ENCODE measurements at places on chromosomes 6 and 20. TPM values are rescaled to one million over a fixed set of nuclear protein-coding genes. Genes with fewer than 3 reads are reported as not detected.

BANF2 gene
- not detected for polyA plus RNA-seq

CTCFL gene
- 0.01 TPM for polyA plus RNA-seq

DNA sequence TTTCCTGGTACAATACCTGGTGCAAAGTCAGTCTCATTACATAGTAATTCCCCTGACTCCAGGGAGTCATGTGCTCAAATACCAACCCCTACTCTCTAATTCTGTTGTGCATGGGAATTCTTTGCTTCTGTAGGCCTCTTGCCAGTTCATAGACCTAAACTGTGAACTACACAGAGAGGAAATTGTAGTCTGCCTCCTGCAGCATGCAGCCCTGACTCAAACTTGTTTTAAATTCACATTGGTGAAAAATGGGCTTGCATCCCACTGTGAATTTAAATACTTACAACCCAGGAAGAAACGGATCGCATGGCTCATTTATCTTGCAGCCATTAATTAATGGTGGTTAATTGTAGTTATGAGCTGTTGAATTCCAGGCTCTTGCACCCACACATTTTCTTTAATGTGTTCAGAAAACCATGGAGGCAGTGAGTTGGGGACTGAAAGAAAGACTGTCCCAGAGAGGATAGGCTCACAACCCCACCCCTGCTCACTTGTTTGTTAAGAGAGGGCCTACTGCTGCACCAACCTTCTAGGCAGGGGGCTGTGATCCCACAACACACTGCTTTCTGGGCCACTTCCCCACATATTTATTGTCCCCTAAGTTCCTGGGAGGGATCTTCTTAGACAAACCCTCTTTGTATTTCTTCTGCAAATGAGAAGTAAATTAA is 579.1 kb downstream of the DHX35 start:
- H3K27ac ChIP-seq = no peak overlapping the region
- no peaks in the 10 kb centered on the region for H3K4me1 ChIP-seq
- no peaks in the 10 kb centered on the region for H3K27me3 ChIP-seq
- no peak for DNase-seq

- H3K27ac ChIP-seq = no peak overlapping the region
- H3K36me3 ChIP-seq = no peaks in the 10 kb centered on the region
- no peak for DNase-seq
Measured at GRCh38 chr6:134634966-134635365, 314.9 kb downstream of the ALDH8A1 start.

GRCh38 chr6:11536795-11537194 is 754 bp upstream of the TMEM170B start:
- peak overlapping the region; percentile 85 for H3K4me3 ChIP-seq
- peak; percentile 20 for DNase-seq
- H3K36me3 ChIP-seq = no peaks in the 10 kb centered on the region
- H3K27me3 ChIP-seq = no peaks in the 10 kb centered on the region
- peaks cover 2% of the 10 kb centered on the region for H3K4me1 ChIP-seq
- H3K27ac ChIP-seq = peak overlapping the region; percentile 68
